ENCODE measurements at places on chromosomes 7 and 10.

DNA sequence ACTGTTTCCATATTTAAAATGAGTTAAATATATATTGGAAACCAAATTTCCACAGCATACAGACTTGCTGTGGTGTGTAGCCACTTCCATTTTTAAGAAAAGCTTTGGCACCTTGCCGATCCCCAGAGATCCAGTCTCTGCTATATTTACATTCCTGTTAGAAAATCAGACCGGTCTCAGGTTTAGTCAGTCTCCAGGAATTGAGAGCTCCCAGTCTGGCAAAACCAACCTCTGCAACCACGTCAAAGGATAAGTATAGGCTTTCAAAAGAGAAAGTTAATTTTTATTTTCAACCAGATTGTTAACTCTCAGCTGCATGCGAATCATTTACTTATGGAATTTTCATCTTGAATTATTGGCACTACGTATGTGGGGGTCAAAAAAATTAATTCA, 28.2 kb downstream of the PUS7 start:
- DNase-seq: no peak

DNA sequence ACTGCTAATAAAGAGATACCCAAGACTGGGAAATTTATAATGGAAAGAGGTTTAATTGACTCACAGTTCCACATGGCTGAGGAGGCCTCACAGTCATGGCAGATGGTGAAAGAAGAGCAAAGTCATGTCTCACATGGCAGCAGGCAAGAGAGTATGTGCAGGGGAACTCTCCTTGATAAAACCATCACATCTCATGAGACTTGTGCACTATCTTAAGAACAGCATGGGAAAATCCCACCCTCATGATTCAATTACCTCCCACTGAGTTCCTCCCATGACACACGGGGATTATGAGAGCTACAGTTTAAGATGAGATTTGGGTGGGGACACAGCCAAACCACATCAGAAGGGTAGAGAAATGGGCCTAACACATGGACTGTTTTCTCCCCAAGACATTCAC, 156.3 kb downstream of the CCDC71L start:
- no peak for DNase-seq

DNA sequence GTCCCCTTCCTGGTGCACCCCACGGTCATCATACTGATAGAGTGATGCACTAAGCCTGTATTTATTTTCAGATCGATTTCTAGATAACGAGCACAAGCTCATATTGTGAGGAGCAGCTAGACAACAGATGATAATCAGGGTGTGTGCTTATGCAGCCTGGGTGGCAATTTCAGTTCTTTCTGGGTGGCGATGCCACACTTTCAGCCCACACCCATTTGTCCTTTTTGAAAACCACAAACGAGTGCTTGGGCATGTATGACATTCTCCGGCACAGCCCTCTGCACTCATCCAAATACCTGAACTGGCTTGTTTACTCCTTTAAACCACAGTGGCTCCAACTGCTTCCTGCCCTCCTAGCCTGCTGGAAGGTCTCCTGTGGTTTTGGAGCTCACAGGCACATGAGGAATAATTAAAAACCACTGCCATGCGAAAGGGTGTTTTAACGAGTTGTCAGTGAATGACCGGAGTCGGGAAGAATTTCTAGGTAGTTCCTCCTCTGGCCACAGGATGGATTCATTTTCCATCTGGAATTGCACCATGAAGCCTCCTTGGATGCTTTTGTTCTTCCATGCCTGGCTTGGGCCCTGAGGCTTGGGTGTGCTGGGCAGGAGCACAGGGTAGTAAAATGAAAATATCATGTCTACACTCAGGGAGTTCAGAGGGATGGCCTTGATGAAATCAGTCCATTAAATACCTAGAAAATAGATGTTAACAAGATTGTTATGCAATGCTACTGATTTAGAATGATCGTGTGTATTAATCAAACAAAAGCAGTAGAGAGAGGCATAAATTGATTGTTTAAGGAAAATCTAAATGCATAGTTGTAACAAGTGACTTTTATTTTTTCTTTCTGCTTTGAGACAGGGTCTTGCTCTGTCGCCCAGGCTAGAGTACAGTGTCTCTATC, 52.4 kb upstream of the ITGB1 start:
- DNase-seq: no peak

DNA sequence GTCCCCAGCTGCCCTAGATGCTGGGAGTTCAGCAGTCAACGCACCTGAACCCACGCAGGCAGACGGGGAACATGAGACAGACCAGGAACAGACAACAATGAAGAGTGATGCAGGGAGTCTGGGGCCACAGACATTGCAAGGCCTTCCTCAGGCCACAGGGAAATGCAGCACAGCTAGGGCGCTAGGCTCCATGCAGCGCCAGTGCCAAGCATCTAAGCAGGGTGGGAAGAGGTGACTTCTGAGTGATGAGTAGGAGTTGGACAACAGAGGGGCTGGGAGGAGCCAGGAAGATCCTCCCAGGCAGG, 7.7 kb upstream of the RET start:
- no peak for DNase-seq

DNA sequence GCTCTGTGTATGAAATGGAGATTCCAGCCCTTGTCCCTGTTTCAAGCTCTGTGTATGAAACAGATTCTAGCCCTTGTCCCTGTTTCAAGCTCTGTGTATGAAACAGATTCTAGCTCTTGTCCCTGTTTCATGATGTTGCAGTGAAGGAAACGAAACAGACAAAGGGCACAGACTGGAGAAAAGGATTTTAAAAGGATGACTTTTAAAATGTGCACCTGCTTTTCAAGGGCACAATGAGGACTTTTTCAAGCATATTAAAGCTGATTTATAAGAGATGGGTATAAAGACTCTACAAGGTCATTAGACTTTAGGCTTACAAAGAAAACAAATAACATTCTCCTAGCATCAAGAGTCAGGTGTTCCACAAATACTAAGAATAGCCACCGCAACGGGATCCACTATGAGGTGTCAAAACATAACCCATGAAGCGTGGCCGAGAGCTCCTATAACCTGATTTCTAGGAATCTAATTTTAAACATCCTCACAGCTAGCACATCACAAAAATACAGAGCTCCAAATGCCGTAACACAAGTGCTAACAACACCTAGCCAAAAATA, 29.0 kb downstream of the DIP2C start:
- no peak for DNase-seq

DNA sequence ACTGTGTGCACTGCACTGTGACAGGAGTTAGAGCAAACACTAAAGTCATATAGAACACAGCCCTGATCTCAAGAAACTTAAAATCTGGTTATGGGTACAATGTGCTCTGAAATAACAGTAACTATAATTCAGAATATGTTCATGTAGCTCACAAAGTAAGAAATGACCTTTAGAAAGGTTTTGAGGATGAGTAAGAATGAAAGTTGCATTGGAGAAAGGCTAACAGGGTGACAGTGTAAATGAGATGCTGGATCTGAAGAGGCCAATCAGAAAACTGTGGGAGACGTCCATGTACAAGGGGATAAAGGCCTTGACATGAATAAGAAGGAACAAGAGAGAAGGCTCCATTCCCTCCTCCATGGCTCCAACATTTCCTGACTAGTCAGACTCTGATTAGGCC, 124.7 kb downstream of the GRM3 start:
- no peak for DNase-seq

DNA sequence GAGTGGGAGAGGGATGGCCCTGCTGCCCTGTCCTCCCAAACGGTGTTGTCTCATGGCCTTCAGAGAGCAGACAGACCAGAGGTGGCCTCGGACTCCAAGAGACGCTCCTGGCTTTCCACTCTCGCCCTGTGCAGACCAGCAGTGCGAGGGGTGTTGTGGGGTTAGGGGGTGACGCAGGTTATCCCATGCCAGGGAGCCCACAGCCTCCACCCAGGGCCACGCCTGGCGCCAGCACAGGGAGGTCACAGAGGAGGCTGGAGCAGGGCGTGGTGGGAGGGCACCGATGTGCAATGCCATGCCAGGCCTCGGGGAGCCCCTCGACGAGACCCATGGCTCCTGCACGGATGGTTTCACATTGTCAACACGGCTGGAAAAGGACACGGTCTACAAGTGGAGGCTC, 52.1 kb downstream of the INPP5A start:
- DNase-seq: no peak

- no peak for DNase-seq
Measured at GRCh38 chr7:39741942-39742623, 118.7 kb downstream of the RALA start.

GRCh38 chr7:2710286-2710655, 22.3 kb downstream of the AMZ1 start:
- no peak for DNase-seq

DNA sequence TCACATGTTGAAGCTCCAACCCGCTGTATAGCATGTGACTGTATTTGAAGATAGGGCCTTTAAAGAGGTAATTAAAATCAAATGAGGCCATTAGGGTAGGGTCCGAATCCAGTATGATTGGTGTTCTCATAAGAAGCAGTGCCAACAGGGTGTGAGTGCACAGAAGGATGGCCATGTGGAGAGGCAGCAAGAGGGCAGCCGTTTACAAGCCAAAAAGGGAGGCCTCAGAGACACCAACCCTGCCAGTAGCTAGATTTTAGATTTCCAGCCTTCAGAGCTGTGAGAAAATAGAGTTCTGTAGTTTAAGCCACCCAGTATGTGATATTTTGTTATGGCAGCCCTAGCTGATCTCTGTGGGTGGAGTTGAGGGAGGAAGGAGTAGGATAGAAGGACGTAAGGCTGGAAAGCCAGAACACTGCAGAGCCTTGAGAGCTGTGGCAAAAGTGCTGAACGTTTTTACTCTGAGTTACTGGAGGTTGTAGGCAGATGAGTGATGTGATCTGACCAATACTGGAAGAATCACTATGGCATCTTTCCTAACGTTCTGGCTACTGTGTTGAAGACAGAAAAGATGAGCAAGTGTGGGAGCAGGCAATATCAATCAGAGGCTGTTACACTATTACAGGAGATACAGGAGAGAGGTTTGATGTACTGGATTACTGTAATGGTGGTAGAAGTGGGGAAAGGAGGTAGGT, 334.9 kb downstream of the ELMO1 start:
- DNase-seq: no peak

GRCh38 chr10:35540296-35541164, 64.6 kb upstream of the GJD4 start:
- no peak for DNase-seq

- DNase-seq: no peak
Measured at GRCh38 chr7:106243893-106244292, 40.9 kb downstream of the NAMPT start.

DNA sequence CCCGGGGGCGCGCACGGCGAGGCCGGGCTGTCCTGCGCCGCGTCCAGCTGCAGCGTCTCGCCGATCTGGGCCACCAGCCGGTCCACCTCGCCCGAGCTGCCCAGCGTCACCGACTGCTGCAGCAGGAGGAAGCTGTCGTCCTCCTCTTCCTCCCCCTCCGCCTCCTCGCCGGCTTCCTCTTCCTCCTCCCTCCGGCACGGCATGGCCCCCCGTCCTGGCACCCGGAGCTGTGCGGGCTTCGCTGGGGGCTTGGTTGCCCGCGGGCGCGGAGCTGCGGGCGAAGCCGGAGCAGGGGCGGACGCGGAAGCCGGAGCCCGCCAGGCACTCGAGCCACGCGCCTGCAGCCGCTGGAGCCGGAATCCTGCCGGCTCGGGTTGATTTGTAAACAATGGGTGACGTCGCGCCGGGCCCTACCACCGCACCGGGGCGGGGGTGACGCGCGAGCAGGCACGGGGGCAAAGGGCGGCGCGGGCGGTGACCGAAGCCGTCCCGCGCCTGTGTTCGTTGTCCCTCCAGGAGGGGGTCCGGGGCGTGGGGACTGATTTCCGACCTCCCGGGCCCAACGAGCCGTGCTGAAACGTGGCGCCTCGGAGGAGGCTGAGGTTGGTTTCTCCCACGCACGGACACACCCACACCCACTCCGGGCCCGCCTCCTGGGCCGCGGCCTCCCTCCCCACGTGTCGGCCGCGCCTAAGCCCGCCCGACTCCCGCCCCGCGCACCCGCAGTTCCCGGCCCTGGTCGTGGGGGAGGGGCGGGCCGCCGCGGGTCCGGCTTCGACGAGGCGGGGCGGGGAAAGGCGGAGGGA, at the start of gene FRAT2:
FRAT2 (minus strand) TSS at position 360 of the 806 bp plus-strand sequence; CDS start at position 203, 157 bp downstream.
- DNase-seq: peak; percentile 73

GRCh38 chr7:51045319-51046102, 262.8 kb upstream of the GRB10 start:
- no peak for DNase-seq

DNA sequence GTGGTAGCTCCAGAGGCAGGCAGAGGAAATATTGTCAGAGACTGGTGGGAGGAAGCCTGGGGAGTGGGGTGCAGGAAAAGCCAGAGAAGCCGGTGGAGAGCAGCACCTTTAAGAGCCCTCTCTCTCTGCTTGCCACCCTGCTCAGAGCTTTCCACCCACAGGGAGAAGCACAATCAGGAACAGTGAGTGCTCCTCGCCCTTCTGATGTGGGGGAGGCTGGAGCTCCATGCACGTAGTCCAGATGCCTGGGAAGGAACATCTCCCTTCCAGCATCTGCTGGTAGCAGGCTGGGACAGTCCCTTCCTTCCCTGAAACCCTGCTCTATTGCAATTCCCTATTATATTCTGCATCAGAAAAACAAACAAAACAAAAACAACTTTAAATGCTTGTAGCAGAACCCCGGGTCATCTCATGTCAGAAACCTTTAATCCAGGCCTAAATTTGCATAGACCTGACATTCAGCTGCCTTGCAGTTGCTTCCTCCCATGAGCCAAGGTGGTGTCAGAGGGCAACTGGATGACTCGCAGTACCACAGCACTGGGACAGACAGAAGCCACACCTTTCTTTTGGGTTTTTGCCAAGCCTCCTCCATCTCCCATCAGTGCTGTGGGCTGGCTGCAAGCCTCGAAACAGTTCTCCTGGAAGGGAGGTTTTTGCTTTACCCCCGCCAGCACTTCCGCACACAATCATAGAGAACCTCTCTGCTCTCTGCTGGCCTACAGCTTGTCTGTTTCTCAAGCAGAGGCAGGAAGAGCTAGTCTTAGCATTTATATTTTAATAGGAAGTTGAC, 13.1 kb downstream of the AVPI1 start:
- DNase-seq: no peak

- no peak for DNase-seq
Measured at GRCh38 chr10:77147871-77148270, 489.7 kb downstream of the KCNMA1 start.

DNA sequence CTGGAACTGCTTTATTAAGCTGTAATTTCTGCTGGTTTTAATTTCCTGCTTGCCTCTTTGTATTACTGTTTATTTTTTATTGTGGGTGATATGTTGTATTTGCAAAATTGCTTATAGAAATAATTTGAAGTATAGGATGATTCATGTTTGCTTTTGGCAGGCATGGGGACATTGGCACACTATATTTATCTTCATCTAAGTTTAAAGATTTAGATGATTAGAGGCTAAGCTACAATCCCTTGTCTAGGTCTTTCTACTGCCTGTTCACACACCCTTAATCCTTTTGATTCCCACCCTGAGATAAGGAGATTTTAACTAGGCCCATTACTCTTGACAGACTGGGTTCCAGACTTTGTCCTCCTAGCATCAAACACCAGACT, 182.8 kb upstream of the KAT6B start:
- DNase-seq: no peak

- DNase-seq: no peak
Measured at GRCh38 chr10:50883629-50884028, 1.8 kb downstream of the A1CF start.

- no peak for DNase-seq
Measured at GRCh38 chr7:147869456-147869855, 721.1 kb upstream of the C7orf33 start.

- no peak for DNase-seq
Measured at GRCh38 chr10:52029628-52030027, 284.5 kb upstream of the DKK1 start.

All from activated naive CD8-positive, alpha-beta T cell treated with anti-CD3 and anti-CD28 coated beads, Interleukin-2, amount 50 U/mL, for 16 hours (primary cell).